ENCODE measurements at places on chromosomes 3 and 15. TPM values are rescaled to one million over a fixed set of nuclear protein-coding genes. Genes with fewer than 3 reads are reported as not detected.

GRCh38 chr15:62449638-62450037 lies 284.6 kb upstream of the C2CD4B start:
- no peak for DNase-seq

GRCh38 chr15:40386480-40386879 lies 4.0 kb downstream of the KNSTRN start:
- DNase-seq, result no peak

DNA sequence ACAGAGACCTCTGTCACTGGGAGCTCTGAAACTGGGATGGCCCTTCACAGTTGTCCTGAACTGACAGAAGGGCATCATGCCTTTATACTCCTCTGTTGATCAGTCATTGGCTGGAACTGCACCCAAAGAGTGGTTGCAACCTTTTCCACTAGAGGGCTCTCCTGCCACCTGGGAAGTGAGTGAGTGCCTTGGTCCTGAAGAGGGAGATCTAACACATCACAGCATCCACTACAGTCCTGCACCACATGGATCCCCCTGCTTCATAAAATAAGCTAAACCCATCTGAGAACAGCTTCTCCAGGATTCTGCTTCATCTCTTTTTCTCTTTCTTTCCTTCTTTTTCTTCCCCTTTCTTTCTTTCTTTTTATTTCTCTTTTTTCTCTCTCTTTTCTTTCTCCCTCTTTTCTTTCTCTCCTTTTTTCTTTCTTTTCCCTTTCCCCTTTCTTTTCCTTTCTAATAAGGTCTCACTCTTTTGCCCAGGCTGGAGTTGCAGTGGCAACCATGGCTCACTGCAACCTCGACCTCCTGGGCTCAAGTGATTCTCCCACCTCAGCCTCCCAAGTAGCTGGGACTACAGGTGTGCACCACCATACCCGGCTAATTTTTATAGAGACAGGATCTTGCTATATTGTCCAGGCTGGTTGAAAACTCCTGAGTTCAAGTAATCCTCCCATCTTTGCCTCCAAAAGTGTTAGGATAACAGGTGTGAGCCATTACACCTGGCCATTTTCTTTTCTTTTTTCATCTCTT lies 42.8 kb upstream of the RAF1 start:
- no peak for DNase-seq

DNA sequence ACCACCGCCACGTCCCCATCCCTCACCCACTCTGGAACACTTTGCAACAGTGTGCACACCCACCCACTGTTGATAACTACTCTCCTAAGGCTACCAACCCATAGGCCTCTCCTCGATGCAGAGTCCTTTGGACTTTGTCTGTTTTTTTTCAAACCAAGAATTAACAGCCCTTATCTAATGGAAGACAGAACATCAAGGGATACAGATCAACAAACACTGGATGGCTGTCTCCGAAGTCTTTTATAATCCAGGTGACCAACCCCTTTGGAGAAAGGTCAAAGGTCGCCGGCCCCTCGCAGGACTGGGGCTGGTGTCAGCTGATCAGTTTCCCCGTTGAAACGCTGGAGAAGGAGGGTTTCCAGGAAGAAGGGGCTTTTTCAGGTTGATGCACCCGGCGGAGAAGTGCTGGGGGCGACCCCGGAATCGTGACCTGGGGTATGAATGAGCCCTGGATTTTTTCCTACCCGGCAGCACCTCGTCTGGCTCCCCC lies 532 bp downstream of the B4GALT4 start:
- no peak for DNase-seq

DNA sequence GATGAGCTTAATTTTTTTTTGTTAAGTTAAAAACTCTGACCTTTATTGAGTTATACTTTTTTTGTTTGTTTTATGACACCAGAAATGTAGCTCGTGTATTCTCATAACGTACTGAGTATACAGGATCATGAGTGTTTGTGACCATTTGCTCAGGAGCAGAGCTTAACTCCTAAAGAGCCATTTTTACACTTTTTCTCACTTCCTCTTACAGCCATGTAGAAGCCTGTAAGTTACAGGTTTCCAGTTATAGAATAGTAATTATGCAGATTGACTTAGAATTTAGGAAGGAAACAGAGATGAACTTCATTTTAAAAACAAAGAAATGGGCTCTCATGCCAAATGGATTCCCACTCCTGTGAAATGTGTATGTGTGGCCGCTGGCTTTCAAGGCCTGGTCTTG lies 151.7 kb downstream of the MCTP2 start:
- DNase-seq, result no peak

- DNase-seq, result no peak
These were observed 97.7 kb downstream of the CNTN6 start for GRCh38 chr3:1190569-1190968.

- DNase-seq, result no peak
These were observed 17.8 kb downstream of the ITGA11 start for GRCh38 chr15:68414206-68414555.

GRCh38 chr15:37765786-37766185 lies 168.7 kb upstream of the TMCO5A start:
- DNase-seq, result no peak

DNA sequence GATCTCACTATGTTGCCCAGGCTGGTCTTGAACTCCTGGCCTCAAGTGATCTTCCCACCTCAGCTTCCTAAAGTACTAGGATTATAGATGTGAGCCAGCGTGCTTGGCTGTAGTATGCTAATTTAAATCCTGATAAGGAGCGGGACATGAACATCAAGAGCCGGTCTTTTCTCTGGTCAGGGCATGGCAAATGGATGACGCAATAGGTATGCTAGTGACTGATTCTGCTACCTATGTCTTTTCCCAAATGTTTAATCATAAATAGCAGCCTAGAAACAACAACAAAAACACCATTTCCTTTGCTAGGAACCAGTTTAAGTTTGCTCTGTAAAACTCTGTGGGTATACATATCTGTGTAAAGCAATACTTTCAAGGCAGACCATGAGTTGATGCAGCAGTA lies 64.7 kb downstream of the STARD9 start:
- no peak for DNase-seq

DNA sequence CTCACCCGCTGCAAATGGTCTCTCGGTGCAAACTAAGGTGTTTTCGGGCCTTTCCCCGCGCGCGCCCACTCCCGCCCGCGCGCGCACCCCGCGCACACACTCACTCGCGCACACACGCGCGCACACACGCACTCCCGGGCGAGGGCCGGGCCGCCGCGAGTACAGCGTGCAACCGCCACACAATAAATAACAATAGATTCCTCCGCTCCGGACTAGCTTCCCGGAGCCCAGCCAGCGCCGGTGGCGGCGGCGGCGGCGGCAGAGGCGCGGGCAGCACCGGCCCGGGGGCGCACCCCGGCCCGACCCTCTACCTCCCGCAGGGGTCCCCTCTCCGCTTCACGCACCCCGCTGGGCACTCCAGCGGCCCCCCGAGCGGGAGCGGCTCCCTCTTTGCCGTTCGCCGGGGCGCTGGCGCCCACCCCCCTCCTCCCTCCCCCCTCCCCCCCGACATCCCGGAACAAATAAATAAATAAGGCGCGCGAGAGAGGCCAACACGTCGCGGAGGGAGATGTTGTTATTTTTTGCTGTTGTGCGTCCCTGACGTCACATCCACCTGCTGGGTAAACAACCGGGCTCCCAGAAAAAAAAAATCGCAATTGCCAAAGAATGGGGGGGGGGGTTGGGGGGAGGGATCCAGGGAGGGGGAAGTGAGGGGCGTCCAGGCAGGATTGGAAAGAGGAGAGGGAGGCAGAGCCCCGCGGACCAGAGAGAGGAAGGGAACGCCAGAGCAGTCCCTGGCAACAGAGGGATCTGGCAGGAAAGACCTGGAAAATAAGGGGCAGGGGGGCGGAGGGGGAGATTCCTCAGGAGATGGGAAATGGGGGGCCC lies at the start of gene FOXP1:
FOXP1 (minus strand) TSS at position 163 of the 828 bp plus-strand sequence. CDS start 385,347 bp downstream, outside the sequence.
- DNase-seq, result no peak

- no peak for DNase-seq
These were observed 52.3 kb upstream of the CHRNA7 start for GRCh38 chr15:31977812-31978661.

DNA sequence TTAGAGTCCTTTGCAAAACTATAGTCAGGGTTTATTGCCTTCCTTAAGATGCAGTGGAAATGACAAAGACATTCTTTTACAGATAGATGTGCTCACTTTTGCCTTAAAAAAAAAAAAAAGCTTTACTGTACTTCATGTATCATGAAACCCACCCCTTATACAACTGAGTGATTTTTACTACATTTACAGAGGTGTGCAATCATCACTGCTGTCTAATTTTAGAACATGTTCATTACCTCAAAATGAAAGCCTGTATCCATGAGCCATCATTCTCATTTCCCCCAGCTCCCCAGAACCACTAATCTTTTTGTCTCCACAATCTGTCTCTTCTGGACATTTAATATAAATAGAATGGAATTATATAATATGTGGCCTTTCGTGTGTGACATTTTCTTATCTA lies 111.9 kb downstream of the NR1I2 start:
- DNase-seq, result no peak

- no peak for DNase-seq
These were observed 420.5 kb upstream of the TGFBR2 start for GRCh38 chr3:30185872-30186271.

GRCh38 chr15:39131609-39132008 lies 449.3 kb upstream of the THBS1 start:
- no peak for DNase-seq

FRG2C gene
- not detected for polyA plus RNA-seq

C3orf85 gene
- polyA plus RNA-seq, result not detected

RASGRF1 gene
- 0.22 TPM for polyA plus RNA-seq

CKMT1A gene
- polyA plus RNA-seq, result not detected

CYP1A2 gene
- not detected for polyA plus RNA-seq

MCF2L2 gene
- polyA plus RNA-seq, result not detected
